ENCODE measurements at places on chromosomes 7 and 10. TPM values are rescaled to one million over a fixed set of nuclear protein-coding genes. Genes with fewer than 3 reads are reported as not detected.

GRCh38 chr10:132138596-132138995, 48.2 kb upstream of the DPYSL4 start:
- DNase-seq, result no peak

DNA sequence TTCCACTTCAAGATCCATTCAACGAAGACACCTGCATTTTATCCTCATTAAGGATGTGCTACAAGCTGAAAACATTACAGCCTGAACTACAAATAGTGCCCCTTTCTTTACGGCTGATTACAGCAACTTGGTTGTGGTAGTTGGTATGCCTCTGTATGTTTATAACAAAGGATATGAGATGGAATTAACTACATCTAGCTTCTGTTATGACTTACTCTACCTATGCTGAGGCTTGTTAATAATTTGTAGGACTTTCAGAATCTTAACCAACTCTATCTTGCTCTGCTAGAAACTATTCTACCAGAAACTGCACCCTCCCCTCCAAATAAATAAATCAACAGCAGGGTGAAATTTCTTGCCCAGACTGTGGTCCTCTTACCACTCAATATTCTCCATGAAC, 448.1 kb downstream of the GRM8 start:
- DNase-seq, result no peak

DNA sequence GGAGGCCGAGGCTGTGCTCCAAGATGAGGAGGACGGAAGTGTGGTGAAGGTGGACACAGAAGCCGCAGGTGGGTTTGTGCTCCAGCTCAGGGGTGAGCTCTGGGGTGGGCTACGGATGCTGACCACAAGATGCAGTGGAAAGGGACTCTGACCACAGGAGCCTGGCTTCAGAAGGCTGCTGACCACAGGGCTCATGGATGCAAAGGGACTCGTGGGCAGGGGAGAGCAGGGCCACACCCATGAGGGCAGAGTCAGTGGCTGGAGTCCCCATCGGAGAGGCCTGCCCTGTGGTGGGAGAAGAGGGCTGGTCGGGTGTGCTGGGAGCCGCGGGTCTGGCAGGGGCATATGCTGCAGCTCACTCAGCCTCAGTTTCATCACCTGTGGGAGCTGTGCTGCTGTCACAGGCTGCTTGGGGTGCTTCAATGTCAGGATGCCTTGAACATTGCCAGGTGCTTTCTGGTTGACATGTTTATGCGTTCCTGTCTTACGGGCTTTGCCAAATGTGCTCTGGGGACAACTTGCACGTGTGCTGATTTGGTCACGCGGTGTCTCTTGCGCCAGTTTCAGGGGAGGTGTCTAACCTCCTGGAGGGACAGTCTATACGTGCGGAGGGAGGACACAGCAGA, 13.7 kb downstream of the SCART1 start:
- DNase-seq, result no peak

- no peak for DNase-seq
These were observed 19.9 kb upstream of the GPAM start for GRCh38 chr10:112203328-112204076.

DNA sequence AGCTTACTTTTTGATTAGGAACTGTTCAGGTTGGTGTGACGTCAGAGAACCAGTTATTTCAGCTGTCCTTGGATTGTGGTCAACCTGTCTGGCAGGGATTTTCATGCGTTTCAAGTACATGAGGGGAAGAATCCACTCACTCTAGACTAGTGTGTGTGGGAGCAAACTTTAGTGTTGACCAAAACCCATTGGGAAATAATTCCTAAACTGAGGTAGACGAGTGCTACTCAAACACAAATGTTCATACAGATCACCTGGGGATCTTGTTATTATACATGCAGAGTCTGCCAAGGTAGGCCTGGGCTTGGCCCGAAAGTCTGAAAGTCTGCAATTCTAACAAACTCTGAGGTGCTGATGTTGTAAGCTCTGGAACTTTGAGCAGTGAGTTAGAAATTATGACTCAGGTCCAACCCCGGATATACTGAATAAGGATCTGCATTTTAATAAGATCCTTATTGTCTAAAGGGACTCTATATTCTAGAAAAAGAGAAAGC, 111.1 kb upstream of the CREB5 start:
- DNase-seq, result no peak

- peak; percentile 69 for DNase-seq
These were observed 86.5 kb downstream of the RALA start for GRCh38 chr7:39709768-39710311.

DNA sequence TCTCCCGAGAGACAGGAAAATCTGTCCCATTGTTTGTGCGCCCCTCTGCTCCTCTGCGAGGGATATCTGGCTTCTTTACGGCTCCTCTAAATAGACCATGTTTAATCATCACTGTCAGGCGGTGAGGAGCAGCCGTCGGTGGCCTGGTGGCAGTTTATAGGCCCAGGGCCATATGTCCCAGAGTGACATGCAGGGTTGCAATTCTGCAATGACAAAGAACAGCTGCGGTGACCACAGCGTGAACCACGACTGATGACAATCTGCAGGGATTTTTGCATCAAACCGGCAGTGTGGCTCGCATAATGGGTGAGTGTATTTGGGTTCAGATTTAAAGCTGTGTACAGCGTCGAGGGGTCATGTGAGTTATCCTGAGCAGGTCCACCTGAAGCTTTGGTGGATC, 41.5 kb downstream of the GATA3 start:
- DNase-seq, result no peak

DNA sequence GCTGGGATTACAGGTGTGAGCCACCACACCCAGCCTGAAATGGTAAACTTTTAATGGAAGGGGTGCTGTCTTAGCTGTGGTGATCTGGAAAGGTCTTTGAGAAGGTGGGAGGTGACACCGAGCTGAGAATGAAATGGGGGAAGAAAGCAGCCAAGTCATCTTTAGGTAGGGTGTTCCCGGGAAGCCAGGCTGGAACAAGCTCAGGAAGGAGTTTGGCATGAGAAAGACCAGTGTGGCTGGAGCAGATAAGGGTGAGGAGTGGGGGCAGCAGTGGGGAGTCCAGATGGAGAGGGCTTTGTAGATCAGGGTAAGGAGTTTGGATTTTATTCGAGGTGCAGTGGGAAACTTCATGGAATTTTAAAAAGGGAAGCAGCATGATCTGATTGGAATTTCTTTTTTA, 30.0 kb downstream of the KIFBP start:
- DNase-seq, result no peak

GRCh38 chr7:115137816-115138215, 215.9 kb downstream of the MDFIC start:
- no peak for DNase-seq

FOXP2 gene
- polyA plus RNA-seq, result 15.5 TPM

Data from renal pelvis (tissue), 12 donors.